Lung (tissue), 17 donors: ENCODE measurements at places on chromosomes 1 and 21. TPM values are rescaled to one million over a fixed set of nuclear protein-coding genes. Genes with fewer than 3 reads are reported as not detected.

The LMOD1 gene
- polyA plus RNA-seq: 9.6 TPM

The CD52 gene
- 600 TPM for polyA plus RNA-seq

The RIPK4 gene
- 5.3 TPM for polyA plus RNA-seq

The CCDC27 gene
- not detected for polyA plus RNA-seq

The LRRC39 gene
- polyA plus RNA-seq: 0.45 TPM

The ACTA1 gene
- 0.33 TPM for polyA plus RNA-seq

The IGSF5 gene
- polyA plus RNA-seq: 0.06 TPM

The RUNX3 gene
- polyA plus RNA-seq: 6.8 TPM

The AGL gene
- polyA plus RNA-seq: 4.3 TPM

The EVA1B gene
- 59.5 TPM for polyA plus RNA-seq

The ANKRD45 gene
- polyA plus RNA-seq: 3.8 TPM

The AMY2A gene
- not detected for polyA plus RNA-seq

The TRPM2 gene
- 7.4 TPM for polyA plus RNA-seq

The MFSD2A gene
- 119 TPM for polyA plus RNA-seq

The RPL22 gene
- polyA plus RNA-seq: 985 TPM

The CNR2 gene
- 0.04 TPM for polyA plus RNA-seq

The CFHR1 gene
- polyA plus RNA-seq: 0.39 TPM

The WDR77 gene
- polyA plus RNA-seq: 37.1 TPM

The PLEKHA6 gene
- 0.88 TPM for polyA plus RNA-seq

The LCE1C gene
- not detected for polyA plus RNA-seq

The NEGR1 gene
- 1.3 TPM for polyA plus RNA-seq

The RGS18 gene
- 16.2 TPM for polyA plus RNA-seq

The RNU1-1 gene
- polyA plus RNA-seq: not detected

The RAB25 gene
- polyA plus RNA-seq: 156 TPM

The AMY1A gene
- polyA plus RNA-seq: 1.1 TPM

The ADORA1 gene
- polyA plus RNA-seq: 0.81 TPM

The VTCN1 gene
- polyA plus RNA-seq: 0.45 TPM

The HRNR gene
- polyA plus RNA-seq: 0.02 TPM

The VANGL1 gene
- polyA plus RNA-seq: 3.3 TPM

The BNIPL gene
- 12.2 TPM for polyA plus RNA-seq
